ENCODE measurements at places on chromosomes 4 and X.

DNA sequence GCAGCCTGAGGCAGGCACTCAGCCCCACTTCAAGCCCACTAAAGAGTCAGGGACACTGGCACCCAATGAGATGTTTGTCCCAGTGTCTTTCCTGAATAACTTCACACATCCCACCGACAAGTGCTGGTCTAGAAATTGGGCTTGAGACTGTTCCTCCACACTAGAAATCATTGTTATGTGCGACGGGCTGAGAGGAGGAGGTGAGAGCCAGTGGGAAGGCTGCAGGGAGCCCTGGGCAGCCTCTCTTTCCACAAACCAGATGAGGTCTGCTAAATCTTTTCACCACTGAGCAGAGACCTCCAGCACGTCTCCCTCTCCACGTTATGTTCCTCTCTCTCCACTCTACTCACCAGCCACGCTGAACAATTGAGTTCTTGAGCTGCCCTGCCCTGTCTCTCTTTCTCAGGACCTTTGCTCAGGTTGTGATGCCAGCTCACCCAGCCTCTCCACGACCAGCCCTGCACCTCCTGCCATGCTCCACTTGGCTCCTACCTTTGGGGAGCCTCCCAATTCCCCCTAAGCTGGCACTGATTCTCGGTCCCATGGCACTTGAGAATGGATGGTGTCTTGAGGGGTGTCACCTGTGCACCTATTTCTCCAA is 8.4 kb downstream of the SCD5 start:
- peak; percentile 46 for DNase-seq

DNA sequence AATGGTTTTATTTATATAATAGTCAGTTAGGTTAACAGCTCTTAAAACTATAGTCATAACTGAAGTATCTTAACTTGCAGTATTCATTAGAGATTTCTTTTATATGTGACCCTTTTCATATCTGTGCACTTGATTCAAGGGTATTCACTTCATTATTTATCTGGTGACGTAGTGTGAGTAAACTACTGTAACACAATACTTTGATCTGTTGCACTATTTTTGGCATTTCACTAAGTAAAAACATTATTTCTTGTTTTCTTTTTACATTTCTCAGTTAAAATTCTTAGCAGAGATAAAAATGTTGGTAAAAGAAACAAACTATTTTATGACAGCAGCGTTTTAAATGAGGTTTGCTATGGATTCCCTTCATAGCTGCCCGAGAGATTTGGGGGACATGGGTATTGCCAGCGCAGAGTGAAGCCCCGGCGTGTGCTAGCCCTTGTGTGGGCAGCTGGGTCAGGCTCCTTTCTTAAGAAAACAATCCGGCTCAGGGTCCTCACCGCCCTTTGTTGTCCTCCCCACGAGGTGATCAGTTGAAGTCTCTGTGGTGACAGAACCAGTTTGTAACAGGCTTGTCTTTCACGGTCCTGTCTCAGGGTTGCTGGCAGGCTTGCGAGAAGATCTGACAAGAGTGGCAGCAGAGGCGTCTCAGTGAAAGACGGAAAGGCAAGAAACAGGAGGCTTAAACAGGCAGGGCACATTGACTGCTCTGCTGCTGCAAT is 293.4 kb downstream of the BMPR1B start:
- DNase-seq = peak; percentile 5

GRCh38 chr4:14155803-14156202 is 528.3 kb upstream of the BOD1L1 start:
- no peak for DNase-seq

- DNase-seq = no peak
Observed at GRCh38 chrX:118353081-118353850, 7.4 kb downstream of the WDR44 start.

DNA sequence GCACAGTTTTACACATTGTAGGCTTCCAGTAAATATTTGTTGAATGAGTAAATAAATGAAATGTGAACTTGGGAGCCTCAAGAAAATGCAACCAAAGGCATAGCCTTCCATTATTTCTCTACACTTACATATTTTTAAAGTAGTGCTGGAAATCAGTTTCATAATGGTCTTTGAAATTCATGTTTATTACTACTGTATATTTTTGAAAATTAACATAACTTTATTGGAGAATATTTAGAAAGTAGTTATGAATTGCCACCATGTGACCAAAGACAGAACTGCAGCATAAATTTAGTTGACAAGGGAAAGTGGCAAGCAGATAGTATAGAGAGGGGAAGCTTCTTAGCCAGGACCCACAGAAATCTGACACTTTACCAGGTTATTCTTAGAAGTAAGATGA is 6.4 kb downstream of the TCEAL8 start:
- no peak for DNase-seq

DNA sequence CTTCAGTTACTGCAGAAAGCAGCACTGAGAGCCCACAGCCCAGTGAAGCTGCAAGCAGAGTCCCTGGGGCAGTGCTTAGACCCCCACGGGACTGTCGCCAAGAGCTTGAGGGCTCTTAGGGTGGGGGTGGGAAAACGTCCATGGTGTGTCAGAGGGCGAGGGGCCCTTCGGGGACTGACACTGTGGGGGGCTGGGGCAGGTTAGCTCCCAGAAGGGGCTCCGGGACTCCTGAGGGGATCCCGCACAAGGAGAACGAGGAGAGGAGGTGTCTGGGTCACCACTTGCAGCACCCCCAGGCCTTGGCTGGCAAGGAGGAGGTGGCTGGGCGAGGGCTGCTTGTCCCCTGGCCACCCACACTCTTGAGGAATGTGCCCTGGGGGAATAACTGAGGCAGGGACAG is 20.8 kb downstream of the NAT8L start:
- DNase-seq = no peak

DNA sequence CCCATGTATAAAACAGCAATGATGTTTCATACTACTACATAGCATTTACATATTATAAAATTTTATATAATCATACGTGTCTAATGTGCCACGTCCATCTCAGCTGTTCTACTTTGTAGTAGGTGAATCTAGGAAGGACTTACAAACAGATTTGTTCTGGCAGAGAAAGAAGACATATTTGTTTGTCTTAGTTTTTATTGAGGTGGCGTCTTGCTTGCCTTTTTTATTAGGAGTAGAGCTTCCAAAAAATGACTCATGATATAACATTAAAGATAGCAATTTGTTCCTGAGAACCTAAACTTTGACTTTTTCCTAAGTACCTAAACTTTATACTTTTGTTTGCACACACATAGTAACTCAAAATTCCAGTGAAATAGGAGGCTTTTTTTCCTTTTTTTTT is 64.6 kb downstream of the CLDN22 start:
- DNase-seq = no peak

GRCh38 chr4:145619639-145619996 is 433 bp downstream of the MMAA start:
- peak; percentile 53 for DNase-seq

GRCh38 chr4:169619518-169619957 is 840 bp upstream of the CLCN3 start:
- DNase-seq = peak; percentile 57

DNA sequence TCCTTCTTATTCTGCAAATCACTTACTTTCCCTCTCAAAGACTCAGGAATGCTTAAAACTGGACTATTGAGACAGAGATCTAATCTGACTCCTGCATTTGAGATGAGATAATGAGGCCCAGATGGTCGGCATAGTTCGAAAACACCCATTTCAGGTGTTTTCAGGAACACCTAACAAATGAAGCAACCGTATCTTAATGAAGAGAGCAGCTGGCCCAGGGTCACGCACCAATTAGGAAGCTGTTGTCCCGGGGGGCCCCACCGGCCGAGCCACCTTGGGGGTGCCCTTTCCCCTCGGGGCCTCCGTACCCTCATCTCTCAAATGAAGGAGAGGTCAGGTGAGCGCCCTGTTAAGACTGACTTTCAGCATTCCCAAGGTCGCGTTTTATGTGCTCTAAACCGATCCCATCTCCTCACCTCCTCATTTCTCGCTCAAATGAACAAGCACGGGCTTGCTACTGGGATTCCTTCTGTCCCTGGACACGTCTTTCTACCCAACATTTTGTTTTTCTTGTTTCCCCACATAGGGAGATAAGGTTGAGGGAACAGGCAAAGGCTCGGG is 824 bp downstream of the LRPAP1 start:
- no peak for DNase-seq

GRCh38 chr4:71553605-71554004 is 214.8 kb downstream of the SLC4A4 start:
- no peak for DNase-seq

GRCh38 chrX:24216037-24216436 is 66.5 kb downstream of the ZFX start:
- no peak for DNase-seq

- DNase-seq = no peak
Observed at GRCh38 chrX:150161193-150161592, 201.9 kb upstream of the MAMLD1 start.

GRCh38 chrX:63869506-63869905 is 84.5 kb upstream of the ARHGEF9 start:
- no peak for DNase-seq

DNA sequence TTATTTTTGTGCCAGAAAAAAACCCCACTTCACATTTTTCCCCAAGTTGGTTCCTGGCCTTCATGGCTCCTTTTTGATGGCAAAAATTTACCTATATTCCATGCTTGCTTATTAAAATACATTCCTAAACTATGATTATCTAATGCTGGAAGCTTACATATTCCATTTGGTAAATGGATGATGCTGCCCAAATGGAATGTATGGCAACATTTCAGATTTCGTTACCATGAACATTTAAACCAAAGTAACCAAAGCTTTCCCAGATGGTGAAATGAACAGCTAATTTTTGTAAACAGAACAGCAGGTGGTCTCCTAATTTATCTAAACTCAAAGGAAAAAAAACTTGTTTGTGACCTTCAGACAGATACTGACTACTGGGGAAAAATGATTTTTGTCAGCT is 110.8 kb upstream of the TEX13A start:
- DNase-seq = no peak

GRCh38 chr4:26420438-26420837 is 69.8 kb downstream of the CCKAR start:
- no peak for DNase-seq

GRCh38 chr4:158147151-158147550 is 25.7 kb downstream of the GASK1B start:
- no peak for DNase-seq

GRCh38 chr4:100391086-100391485 is 126.7 kb downstream of the EMCN start:
- no peak for DNase-seq

DNA sequence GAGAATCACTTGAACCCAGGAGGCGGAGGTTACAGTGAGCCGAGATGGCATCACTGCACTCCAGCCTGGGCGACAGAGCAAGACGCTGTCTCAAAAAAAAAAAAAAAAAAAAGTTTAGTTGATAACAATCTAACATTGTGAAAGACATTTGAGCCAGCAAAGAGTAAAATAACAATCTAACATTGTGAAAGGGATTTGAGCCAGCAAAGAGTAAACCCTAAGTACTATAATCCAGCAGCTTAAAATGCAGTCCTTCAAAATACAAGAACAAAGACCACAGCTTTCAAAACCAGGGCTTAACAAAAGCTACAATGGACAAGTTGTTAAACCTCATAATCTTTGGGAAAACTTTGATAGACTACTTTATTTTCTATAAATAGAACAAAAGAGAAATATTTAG is 16.9 kb downstream of the MFAP3L start:
- no peak for DNase-seq

DNA sequence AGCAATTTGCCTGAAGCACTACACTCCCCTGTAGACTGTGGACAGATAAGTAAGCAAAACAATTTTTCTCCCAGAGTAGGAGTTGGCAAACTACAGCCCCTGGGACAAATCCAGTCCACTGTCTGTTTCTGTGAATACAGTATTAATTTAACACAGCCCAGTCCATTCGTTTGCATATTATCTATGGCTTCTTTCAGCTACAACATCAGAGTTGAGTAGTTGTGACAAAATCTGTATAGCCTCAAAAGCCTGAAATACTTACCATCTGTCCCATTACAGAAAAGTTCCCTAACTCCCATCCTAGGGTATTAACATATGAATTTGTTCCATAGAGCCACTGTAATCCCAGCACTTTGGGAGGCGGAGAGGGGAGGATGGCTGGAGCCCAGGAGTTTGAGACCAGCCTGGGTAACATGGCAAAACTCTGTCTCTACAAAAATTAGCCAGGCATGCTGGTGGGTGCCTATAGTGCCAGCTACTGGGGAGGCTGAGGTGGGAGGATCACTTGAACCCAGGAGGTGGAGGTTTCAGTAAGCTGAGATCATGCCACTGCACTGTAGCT is 53.0 kb downstream of the AMELX start:
- no peak for DNase-seq

GRCh38 chr4:40621592-40622512 is 7.8 kb downstream of the RBM47 start:
- peak; percentile 49 for DNase-seq

DNA sequence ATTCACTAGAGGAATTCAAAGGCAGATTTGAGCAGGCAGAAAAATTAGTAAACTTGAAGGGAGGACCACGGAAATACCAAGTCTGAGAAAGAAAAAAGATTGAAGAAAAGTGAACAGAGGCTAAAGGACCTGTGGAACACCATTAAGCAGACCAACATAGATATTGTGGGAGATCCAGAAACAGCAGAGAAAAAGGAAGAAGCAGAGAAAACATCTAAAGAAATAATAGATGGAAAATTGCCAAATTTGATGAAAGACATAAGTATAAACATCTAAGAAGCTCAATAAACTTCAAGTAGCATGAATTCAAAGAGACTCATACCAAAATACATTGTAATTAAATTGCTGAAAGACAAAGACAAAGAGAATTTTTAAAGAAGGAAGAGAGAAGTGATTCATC is 31.0 kb downstream of the ADAMTS3 start:
- no peak for DNase-seq

DNA sequence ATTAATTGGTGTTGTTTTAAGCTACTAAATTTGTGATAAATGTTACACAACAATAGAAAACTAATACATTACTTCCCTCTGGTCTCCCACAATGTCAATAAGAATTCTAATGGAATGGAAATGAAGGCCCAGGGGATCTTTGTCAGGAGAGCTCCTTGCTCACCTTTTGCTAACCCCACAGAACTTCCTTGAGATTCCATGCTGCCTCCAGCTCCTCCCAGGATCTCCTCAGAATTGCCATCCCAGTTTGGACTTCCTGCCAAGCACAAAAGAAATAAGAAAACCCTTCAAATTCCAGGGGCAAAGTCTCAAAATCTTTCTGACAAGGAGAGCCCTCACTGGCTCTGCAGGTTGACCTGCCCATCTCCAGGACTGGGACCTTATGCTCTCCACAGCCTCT is 43.2 kb downstream of the ITIH6 start:
- no peak for DNase-seq

All from thyroid gland (tissue), 4 donors.